Mesendoderm (in vitro differentiated cells): ENCODE measurements at places on chromosomes 4 and X.

DNA sequence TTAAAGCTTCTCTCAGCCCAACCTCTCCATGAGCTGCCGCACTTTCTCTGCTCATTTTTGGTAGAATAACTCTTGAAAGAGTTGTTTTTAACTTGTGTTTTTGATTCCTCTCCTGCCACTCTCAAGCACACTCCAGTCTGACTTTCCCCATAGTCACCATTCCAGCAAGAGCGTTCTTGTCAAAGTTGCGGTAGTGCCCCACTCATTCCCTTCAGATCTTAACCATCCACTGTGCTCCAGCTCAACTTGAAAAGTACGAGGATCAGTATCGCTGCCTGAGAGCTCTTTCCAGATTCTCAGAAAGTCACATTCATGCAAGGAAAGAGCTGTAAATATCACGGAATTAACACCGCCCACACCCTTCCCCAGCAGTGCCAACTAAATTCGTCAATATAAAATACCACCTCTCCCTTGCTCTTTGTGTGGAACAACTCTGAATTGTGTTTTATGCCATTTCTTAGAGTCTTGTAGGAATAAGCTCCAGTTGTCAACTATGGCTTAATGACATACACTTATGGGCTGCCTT is 59.7 kb upstream of the IL15 start:
- no peak overlapping the region for H3K4me3 ChIP-seq
- H3K27ac ChIP-seq: no peak overlapping the region
- no peak for DNase-seq
- H3K36me3 ChIP-seq: no peaks in the 10 kb centered on the region

DNA sequence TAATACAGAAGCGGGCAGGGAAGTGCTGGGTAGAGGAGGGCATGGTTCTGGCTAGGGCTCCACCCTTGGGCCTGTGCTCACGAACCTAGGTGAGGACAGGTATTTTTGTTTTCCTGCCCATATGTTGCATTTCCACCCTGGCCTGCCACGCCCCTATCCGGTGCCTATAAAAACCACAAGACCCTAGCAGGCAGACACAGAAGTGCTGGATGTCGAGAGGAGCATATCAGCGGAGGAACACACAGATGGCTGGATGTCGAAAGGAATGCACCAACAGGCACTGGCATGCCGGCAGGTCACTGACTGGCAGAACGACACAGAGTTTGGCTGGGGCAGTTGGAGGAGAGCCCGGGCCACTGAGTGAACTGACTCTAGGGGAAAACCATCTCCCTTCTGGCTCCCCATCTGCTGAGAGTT is 316.6 kb upstream of the BOD1L1 start:
- no peaks in the 10 kb centered on the region for H3K36me3 ChIP-seq
- H3K4me1 ChIP-seq: no peaks in the 10 kb centered on the region
- H3K27ac ChIP-seq: no peak overlapping the region

GRCh38 chrX:144006811-144007210 is 122.9 kb downstream of the UBE2NL start:
- no peaks in the 10 kb centered on the region for H3K27me3 ChIP-seq
- DNase-seq: no peak
- no peaks in the 10 kb centered on the region for H3K36me3 ChIP-seq
- H3K4me1 ChIP-seq: no peaks in the 10 kb centered on the region
- H3K27ac ChIP-seq: no peak overlapping the region

DNA sequence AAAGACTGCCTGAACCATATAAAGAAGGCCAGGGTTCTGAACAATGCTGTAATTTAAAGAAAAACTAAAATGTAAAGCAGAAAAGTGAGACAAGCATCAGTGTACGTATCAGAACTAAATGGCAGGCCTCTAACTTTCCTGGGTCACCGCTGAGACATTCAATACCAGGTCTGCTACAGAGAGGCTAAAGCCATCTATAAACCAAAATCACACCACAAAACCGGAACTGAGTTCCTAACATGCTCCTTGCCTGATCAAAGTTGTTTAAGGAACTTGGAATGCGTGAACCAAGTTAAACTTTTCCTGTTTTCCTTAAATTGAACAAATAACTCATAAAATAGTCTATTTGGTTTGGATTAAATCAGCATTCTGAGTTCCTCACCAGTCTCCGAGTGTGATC is 55.3 kb upstream of the TECRL start:
- no peaks in the 10 kb centered on the region for H3K27me3 ChIP-seq
- no peak overlapping the region for H3K4me3 ChIP-seq
- no peak overlapping the region for H3K27ac ChIP-seq
- no peak for DNase-seq
- no peaks in the 10 kb centered on the region for H3K4me1 ChIP-seq
- no peaks in the 10 kb centered on the region for H3K36me3 ChIP-seq
